Activated naive CD4-positive, alpha-beta T cell (primary cell): ENCODE measurements at places on chromosomes 16 and 17.

- no peak for DNase-seq
These were observed 27.6 kb downstream of the ZNF276 start for GRCh38 chr16:89748921-89749320.

DNA sequence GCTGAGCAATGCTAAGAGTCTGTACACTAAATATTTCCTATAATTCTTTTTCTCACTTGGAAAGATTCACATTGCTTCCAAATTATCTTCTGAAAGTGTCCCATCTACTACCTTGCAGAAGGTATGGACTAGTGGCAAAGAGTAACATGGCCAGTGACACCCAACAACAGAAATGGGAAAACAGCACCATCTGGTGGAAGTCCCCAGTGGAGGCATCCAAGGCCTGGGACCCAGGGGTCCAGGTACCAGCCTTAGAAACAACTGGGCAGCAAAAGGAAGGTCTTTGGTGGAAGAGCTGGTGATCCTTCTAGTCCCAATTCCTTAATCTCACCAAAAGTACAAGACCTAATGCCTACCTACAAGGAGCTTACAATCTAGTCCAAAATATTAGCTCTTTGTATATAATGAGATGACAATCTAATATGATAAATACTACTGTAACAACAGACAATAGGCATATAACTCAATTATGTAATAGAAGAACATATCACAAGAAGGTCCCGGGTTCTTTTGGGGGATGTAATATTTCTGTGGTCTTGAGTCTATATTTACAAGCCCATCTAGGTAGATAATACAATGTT lies 55.3 kb downstream of the SKAP1 start:
- DNase-seq, result no peak

GRCh38 chr17:76736349-76737081 lies 616 bp downstream of the SRSF2 start:
- DNase-seq, result peak; percentile 38

DNA sequence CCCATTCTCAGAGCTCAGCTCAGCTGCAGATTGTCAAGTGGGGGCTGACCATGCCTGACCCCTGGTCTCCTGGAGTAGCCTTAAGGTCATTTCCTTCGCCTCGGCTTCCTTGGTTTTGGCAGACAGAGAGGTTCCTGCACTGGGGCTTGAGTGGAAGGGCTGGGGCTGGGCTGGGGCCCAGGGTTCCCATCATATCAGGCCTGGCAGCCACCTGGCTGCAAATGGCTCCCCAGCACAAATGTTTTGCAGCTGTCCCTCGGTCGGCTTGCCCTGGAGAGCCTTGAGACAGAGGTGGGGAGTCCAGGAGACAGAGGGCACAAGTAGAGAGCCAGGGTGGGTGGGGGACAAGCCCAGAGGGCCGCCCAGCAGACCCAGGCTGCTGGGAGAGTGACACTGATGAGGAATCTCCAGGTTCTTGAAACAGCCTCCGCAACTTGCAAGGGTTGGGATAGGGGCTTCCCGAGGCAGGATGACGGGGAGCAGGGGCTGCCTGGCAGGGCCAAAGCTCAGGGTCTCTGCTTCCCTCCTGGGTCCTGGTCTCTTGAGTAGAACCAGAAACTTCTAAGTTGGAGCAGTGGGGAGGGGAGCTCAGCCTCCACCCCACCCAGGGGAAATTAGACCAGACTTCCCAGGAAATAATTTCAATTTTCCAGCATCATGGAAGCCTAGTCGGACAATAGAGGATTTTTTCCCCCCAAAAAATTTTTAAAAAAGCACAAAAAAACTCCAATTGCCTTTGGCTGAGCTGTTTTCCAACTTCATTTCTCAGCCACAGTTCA lies 19.3 kb downstream of the IGFBP4 start:
- DNase-seq, result no peak

DNA sequence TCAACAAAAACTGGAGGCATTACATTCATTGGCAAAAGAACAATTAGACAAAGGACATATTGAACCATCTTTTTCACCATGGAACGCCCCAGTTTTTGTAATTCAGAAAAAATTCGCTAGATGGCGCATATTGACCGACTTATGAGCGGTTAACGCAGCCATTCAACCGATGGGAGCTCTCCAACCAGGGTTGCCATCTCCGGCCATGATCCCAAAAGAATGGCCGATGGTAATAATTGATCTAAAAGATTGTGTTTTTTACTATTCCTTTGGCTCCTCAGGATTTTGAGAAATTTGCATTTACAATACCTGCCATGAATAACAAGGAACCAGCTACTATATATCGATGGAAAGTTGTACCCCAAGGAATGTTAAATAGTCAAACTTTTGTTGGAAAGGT lies 21.4 kb downstream of the ALOX15B start:
- DNase-seq, result no peak

- DNase-seq, result no peak
These were observed 206.0 kb upstream of the CHMP6 start for GRCh38 chr17:80785477-80786178.

- DNase-seq, result no peak
These were observed 154.0 kb upstream of the SDK2 start for GRCh38 chr17:73798111-73798748.

DNA sequence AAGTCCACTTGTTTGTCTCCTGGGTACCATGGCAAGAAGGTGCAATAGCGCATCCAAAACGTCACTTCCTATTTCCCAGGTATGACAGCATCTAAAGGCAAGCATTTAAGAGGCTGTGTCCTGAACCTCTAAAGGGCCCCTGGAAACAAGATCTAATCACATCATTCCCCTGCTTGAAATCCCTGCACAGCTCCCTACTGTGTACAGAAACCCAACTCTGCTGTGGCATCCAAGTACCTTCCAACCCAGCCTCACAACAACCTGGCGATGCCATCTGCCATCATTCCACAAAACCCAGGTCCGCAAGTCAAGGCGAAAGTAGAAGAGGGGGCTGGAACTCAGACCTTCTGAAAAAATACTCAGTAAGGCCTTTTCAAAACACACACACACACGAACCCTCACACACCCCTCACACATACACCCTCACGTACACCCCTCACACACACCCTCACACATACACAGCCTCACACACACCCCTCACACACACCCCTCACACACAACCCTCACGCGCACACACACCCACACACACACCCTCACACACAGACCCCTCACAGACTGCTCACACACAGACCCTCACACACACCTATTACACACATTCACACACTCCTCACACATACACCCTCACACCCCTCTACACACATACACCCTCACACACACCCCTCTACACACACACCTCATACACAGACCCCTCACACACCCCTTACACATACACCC lies 24.5 kb downstream of the C17orf67 start:
- DNase-seq, result no peak

DNA sequence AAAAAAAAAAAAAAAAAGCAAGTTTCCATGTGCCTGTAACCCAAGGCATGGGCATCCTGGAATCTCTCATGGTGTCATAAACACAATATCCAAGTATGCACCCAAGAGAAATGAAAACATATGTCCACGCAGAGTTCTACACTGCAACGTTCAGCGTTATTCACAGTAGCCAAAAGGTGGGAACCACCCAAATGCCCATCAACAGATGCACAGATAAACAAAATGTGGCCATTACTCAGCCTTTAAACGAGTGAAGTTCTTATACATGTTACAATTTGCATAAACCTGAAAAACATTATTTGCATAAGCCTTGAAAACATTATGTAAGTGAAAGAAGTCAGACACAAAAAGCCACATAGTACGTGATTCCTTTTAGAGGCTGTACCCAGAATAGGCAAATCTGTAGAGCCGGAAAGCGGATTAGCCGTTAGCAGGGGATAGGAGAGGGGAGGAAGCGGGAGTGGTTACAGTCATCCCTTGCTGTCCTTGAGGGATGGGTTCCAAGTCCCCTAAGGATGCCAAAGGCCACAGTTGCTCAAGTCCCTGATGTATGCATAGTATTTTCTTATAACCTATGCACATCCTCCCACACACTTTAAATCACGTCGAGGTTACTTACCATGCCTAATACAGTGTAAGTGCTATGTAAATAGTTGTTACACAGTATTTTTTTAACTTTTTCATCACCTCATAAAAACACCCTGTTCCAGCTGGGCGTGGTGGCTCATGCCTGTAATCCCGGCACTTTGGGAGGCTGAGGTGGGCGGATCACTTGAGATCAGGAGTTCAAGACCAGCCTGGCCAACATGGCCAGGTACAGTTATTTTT lies 47.3 kb upstream of the DNAH17 start:
- DNase-seq, result no peak

DNA sequence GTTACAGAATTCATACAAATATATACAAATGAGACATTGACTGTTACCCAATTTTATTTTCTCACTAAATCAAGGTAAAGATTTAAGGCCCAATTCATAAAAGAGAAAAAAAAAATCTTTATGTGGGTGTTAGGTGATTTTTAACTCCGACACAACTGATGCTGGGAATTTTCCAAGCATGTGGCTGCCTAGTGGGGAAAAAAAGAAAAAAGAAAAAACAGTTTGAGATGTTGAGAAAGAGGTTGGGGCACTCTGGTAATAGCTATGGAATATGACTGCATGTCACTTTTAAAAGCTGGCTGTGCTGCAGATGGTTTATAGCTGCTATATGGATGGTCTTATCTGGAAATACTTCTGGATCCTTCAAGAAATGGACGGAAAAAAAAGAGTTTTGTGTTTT lies 739.9 kb upstream of the SOX9 start:
- DNase-seq, result no peak

DNA sequence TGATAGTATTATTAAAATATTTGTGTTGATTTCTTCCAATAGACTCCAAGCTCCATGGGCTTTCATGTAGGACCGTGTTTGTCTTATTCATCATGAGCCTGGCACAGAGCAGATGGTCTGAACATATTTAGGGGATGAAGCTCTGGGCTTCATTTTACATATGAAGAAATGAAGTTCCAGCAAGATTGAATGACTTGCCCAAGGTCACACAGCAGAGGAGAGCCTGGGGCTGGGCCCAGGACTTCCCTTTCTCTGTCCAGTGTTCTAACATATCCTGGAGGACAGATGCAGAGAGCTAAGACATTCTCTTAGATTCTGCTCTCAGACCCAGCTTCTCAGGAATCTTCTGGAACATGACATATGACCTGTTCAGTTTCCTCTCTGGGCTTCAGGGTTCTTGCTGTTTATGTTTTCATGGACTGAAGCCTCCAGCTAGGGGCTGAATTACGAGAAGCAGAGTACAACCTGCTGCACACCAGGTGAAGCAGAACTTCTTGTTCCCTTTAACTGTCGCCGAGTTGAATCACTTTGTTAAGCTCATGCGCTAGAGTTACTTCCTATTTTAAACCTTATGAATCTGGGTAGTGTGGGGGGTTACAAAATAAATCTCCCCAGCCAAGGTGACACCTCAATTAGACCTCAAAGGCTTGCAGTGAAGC lies 53.6 kb downstream of the GPRC5B start:
- no peak for DNase-seq

DNA sequence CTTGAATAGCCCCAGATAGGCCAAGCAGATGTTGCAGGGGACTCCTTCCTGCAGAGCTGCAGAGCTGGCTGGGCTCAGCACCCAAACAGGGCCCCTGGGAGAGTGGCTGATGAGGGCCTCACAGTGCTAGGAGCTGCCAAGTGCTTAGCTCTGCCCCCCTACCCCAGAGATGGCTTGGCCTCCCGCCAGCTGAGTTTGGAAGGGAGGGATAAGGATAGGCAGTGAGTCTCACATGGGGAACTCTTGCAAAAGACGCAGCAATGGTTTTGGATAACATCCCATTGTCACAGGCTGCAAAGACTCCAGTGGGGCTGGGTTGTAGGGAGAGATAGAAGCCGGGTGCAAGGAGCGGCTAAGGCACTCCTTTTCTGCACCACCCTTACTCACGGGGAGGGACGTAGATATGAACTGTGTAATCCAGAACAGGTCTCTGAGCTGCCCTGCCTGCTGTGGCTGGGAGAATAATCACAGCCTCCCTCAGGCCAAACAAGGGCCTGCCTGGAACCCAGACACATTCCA lies 52.9 kb upstream of the MAF start:
- no peak for DNase-seq

- DNase-seq, result no peak
These were observed 39.6 kb upstream of the MEOX1 start for GRCh38 chr17:43701318-43701743.

DNA sequence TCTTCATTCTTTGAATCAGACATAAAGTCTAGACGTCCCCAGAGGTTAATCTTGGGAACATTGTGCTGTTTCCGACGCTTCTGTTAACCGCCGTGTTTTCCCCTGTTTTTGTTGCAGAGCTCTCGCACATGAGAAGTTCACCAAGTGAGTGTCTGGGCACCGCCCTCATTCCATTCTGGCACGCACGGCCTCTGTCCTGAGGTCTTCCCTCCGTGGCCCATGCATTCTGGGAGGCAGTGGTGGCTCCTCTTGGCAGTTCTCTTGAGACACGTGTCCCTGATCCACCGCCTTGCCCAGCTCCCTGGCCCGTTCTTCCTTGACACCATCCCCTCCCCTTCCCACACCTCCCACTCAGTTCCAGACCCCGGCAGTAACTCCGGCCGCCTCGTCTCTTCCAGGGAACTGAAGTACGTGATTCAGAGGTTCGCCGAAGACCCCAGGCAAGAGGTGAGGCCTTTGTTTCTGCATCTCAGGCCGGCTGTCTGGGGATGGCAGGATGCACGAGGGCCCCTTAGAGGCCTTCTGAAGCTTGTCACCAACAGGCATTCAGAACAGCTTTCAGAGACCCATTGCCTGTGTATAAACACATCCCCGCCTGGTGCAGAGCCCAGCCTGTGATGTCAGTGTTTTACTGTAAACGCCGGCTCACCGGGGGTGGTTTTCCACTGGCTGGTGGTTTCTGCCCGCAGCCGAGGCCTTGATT lies 85.9 kb upstream of the PLCG2 start:
- no peak for DNase-seq

GRCh38 chr16:48850097-48850770 lies 240.3 kb upstream of the N4BP1 start:
- DNase-seq, result no peak

- no peak for DNase-seq
These were observed 32.9 kb upstream of the ANKRD40CL start for GRCh38 chr17:50800196-50800700.

DNA sequence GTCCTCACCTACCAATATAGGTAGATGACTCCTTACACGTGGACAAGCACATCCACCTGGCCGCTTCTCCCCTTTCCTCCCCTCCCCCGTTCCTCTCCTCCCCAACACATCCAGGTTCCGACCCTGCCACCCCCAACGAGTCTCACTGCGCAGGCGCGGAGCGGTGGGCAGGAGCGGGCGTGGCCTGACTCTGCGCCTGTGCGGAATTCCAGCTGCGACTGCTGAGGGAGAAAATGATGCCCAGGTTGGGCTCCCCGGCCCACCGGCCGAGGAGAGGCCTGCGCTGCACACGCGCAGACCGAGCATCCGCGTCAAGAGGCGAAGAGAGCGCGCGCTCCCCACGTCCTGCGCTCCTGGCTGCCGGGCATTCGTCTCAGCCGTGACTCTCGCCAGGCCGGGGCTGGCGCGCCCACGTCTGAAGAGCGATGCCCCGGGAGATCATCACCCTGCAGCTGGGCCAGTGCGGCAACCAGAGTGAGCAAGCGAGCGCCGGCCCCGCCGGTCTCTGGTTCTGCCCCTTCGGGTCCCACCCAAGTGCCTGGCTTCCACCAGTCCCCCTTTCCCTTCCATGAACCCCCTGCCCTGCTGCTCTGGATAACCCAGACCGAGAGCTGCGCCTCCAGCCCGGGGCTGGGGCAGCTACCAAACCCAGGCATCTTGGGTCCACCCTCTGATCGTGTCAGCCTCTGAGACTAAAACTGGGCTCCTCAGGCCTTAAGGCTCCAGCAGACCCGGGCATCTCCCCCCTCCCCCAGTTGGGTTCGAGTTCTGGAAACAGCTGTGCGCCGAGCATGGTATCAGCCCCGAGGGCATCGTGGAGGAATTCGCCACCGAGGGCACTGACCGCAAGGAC lies at the start of gene TUBG2:
Gene TUBG2 (plus strand): TSS at position 206 of the 853 bp plus-strand sequence. CDS start 220 bp downstream, at position 426.
- DNase-seq, result peak; percentile 23
